C1 segment of cervical spinal cord (tissue), 14 donors: ENCODE measurements at places on chromosomes 16 and 17.
A peak's percentile ranks its signal among the peaks of the same experiment; 100 is the strongest.

GRCh38 chr16:67773099-67773498, 33.3 kb downstream of the RANBP10 start:
- no peak for DNase-seq

DNA sequence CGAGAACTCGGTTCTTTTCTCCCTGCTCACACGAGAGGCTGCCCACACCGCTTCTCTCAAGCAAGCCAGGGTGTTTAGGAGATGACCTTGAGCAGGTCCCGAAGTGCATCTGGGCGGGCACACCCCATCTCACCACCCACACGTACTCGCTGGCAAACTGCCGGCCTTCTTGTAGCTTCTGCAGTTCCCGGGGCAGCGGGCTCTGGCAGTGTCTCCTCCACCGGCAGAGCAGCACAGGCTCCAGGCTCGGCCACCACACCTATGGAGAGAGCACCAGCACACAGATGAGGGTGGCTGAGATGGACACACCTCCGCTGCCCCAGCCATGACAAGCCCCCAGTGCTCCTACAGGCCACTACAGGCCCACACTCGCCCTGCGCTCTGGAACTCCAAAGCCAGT, 23.5 kb downstream of the ZNF276 start:
- DNase-seq = no peak

DNA sequence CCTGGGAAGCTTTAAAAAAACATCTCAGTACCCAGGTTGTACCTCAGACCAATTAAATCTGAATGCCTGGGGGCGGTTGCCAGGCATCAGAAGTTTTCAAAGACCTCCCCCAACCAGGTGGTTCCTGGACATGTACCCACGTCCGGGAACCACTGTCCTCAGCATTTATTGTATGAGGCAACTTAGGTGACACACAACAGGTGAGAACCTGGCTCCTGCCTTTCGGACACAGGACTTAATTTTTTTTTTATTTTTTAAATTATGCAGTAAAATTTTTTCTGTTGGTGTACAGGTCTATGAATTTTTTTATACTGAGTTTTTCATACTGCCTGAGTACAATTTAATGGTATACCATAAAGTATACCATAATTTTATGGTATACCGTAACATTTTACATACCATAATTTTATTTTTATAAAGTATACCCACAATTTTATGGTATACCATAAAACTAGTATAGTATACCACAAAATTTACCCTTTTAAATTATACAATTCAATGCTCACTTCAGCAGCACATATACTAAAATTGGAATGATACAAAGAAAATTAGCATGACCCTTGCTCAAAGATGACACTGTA, 38.7 kb upstream of the DHX8 start:
- no peak for DNase-seq

DNA sequence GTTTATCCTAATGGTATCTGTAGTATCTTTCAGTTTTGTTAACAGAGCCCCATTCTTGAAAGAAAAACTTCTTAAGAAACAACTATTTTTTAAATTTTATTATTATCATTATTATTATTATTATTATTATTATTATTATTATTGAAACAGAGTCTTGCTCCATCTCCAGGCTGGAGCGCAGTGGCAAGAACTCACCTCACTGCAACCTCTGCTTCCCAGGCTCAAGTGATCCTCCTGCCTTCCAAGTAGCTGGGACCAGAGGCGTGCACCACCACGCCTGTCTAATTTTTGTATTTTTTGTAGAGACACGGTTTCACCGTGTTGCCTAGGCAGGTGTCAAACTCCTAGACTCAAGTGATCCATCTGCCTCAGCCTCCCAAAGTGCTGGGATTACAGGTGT, 23.4 kb downstream of the SUPT6H start:
- DNase-seq = no peak

DNA sequence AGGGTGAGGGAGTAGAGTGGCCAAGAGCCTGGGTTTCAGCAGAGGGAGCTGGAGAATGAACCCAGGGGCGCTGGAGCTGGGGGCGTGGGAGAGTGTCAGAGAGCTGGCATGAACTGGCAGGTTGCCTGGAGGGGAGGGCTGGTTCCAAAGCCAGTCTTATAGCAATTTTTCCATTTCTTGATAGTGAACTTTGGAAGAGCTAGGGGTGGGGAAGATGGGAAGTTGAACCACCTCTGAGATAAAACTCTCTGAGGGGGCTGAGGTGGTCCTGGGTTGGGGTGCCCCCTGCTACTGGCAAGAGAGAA, 36.9 kb downstream of the ADGRG5 start:
- no peak for DNase-seq

GRCh38 chr17:74951680-74952421, 16.2 kb downstream of the OTOP3 start:
- no peak for DNase-seq

- no peak for DNase-seq
Measured at GRCh38 chr16:89359264-89360147, 130.9 kb downstream of the ANKRD11 start.

GRCh38 chr16:21097151-21097550, 53.5 kb downstream of the DNAH3 start:
- peak; percentile 6 for DNase-seq

- no peak for DNase-seq
Measured at GRCh38 chr16:80117556-80118130, 423.1 kb upstream of the DYNLRB2 start.

DNA sequence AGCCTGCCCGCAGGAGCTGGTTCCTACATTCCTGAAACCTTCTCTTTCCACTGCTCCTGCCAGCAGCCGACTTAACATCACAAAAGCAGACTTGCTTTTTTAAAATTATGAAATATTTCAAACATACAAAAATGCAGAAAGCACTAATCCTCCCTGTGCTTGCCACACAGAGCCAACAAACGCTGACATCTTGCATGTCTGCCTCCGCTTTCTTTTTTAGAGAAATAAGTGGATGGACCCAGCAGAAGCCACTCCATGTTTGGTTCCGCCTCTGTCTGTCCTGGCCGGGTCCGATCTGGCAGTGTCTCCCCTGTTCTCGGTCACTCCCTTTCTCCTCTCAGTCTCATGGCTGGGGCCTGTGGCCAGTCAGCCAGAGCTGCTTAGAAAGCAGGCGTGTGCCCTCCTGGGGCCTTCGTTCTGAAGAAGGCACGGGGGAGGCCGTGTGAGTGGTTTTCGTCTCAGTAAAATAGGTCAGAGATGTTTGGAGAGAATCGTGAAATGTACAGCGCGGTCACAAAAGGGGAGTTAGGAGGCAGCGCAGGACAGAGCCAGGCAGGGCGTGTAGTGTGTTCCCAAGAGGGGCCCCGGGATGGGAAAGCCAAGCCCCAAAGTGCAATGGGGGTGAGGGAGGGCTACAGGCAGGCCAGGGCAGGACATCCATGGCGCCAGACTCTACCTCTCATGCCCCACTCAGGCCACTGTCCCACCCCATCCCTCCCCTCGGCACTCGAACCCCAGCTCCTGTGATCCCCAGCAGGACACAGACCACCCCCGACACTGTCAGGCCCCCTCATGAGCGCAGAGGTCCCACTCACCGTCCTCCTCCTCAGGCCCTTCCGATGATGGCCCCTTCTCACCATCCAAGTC, 23.2 kb downstream of the MXRA7 start:
- DNase-seq = peak; percentile 36

- DNase-seq = no peak
Measured at GRCh38 chr16:57530104-57530521, 6.3 kb downstream of the CCDC102A start.

DNA sequence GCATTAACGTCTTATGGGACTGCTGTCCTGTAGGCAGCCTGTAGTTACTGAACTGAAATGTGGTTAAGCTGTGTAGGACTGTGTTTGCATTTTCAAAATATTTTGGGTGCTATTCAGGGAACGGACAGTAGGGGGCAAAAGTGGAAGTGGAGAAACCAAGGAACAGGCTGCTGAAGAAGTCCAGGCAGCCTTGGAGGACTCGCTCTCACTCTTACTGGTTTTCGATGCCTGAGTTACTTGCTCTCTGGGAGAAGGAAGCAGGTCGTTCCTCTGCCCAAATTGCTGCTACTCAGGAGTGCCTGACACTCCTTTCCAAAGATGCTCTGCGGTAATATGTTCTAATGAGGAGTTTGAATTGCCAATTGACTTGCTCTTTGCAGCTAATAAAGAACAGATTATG, 64.5 kb upstream of the RBFOX1 start:
- no peak for DNase-seq

DNA sequence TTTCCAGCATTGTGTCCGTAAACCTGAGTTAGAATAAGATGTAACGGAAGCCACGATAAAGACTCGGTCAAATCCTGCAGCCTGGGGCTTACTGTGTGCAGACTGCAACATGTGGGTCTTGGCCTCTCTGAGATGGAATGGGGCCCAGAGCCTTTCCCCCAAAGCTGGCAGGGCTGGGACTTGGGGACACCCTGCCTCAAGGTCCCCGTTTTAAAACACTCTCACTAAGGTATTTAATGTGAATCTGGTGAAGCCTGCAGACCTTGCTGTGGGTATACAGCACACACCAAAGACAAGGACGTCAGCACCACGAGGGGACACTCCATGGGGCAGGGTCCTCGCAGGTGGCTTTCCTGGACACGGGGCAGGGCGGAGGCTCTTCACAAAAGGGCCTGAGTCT, 2.1 kb downstream of the NDUFAF8 start:
- DNase-seq = no peak

GRCh38 chr16:57186872-57187854, 1.0 kb downstream of the RSPRY1 start:
- peak; percentile 21 for DNase-seq

- no peak for DNase-seq
Measured at GRCh38 chr16:12548270-12548983, 255.3 kb downstream of the CPPED1 start.

- DNase-seq = no peak
Measured at GRCh38 chr16:8403978-8404749, 186.1 kb downstream of the TMEM114 start.

GRCh38 chr17:56908001-56908542, 5.8 kb downstream of the TRIM25 start:
- DNase-seq = no peak

GRCh38 chr16:10972819-10973464, 28.6 kb downstream of the CLEC16A start:
- DNase-seq = no peak

DNA sequence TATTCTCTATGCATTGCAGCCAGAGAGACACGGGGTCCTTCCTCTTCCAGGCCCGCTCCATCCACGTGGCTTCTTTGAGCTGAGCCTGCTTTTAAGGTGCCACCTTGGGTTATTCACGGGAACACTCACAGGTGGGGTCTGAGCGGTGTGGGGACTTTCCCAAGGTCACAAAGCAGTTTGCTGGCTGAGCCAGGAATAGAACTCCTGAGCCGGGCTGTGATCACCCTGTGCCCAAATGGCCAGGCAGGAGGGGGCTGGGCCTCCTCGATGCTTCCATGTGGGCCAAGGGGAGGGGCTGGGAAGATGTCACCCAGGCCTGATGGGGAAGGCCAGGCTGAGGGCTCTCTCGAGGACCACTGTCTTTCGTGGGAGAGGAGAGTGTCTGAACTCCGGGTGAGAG, 13.0 kb upstream of the GSE1 start:
- no peak for DNase-seq

- DNase-seq = no peak
Measured at GRCh38 chr16:58121132-58121531, 8.0 kb downstream of the CFAP20 start.

GRCh38 chr16:2709588-2709984, 10.4 kb downstream of the PRSS27 start:
- no peak for DNase-seq

GRCh38 chr16:19490619-19491018, 31.3 kb downstream of the GDE1 start:
- DNase-seq = no peak

- DNase-seq = no peak
Measured at GRCh38 chr16:27829975-27830374, 233.5 kb downstream of the GSG1L start.

GRCh38 chr16:87702325-87702811, 63.4 kb downstream of the KLHDC4 start:
- no peak for DNase-seq

- DNase-seq = no peak
Measured at GRCh38 chr17:80899402-80900268, 92.0 kb upstream of the CHMP6 start.

- DNase-seq = no peak
Measured at GRCh38 chr17:80491478-80492342, 15.3 kb upstream of the NPTX1 start.

- no peak for DNase-seq
Measured at GRCh38 chr17:14295676-14296075, 5.2 kb upstream of the HS3ST3B1 start.

GRCh38 chr17:78075011-78075410, 53.5 kb downstream of the TMC6 start:
- DNase-seq = no peak

DNA sequence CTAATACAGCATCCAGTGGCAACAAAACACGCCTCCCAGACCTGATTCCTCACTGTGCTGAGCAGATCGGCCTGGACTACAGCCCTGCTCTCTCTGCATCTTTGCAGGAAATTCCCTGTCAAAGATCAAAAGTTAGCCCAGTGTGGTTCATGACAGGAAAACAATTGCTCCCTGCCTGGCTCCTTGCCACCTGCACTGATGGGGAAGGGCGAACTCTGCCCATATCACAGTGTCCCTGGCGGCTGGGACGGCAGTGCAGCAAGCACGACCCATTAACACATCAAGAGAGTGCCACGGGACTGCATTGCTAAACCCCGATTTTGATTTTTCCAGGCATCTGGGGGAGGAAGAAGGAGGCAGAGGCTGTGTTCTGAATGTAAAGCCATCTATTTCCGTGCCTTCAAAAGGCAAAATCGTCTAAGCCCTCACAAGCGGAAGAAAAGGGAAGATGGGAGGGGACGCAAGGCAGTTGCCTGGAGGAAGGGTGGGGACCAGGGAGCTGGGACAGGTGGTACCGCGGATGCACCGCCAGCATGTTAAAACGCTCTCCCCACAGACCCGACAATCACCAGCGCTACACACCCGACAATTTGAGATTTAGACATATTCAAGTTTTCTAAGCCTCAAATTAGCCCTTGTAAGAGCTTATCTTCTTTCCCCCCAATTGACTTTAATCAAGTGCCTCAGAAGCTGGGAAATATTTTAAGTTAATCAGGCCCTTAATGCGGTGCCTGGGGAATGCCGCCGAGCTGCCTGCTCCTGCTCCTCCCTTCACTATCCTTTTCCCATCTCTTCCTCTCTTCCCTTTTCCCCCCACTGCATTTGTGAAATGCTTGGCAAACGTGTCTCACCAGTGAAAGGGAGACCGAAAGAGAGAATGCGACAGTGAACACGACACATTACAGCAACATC, 238.8 kb upstream of the CDH5 start:
- no peak for DNase-seq

DNA sequence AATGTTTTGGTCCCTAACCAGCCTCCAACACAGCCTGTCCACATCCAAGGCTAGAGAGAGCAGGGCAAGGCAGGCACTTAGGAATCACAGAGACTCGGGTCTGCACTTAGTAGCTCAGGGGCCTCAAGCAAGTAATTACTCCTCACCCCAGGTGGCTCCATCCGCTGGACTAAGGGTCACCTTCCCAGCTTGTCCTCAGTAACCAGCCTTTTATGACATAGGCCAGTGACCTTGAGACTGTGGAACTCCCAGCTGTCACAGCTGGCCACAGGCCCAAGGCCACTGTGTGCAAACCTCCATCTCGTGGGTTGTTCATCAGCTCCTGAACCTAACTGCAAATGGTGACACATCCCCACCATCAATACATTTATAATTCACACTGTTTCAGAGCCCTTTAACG, 68.6 kb downstream of the CDYL2 start:
- no peak for DNase-seq

GRCh38 chr16:89246383-89246902, 28.9 kb downstream of the ZNF778 start:
- no peak for DNase-seq
